ENCODE measurements at places on chromosomes 2 and 18. TPM values are rescaled to one million over a fixed set of nuclear protein-coding genes. Genes with fewer than 3 reads are reported as not detected.

The GNLY gene
- total RNA-seq, result not detected

The SERPINB10 gene
- not detected for total RNA-seq

The CD8A gene
- not detected for total RNA-seq

The SLC40A1 gene
- total RNA-seq, result 87.6 TPM

The UGT1A6 gene
- 18.3 TPM for total RNA-seq

The NMUR1 gene
- total RNA-seq, result not detected

The FMNL2 gene
- total RNA-seq, result 1.9 TPM

The HDLBP gene
- total RNA-seq, result 461 TPM

The COL3A1 gene
- total RNA-seq, result not detected

The LYG2 gene
- not detected for total RNA-seq

The NTSR2 gene
- not detected for total RNA-seq

The CCL20 gene
- total RNA-seq, result 0.31 TPM

The AFF3 gene
- not detected for total RNA-seq

The DNER gene
- total RNA-seq, result not detected

The SAG gene
- not detected for total RNA-seq

The UBR3 gene
- total RNA-seq, result 11.4 TPM

The ALK gene
- total RNA-seq, result not detected

The CNRIP1 gene
- total RNA-seq, result not detected

The STK39 gene
- total RNA-seq, result 37.8 TPM

The RAB6C gene
- total RNA-seq, result not detected

The ANKRD62 gene
- not detected for total RNA-seq

The HOXD8 gene
- not detected for total RNA-seq

The ZFP36L2 gene
- total RNA-seq, result 19.4 TPM

The SNRPD1 gene
- total RNA-seq, result 26.3 TPM

The CERKL gene
- total RNA-seq, result 0.20 TPM

The CPO gene
- total RNA-seq, result not detected

The UPP2 gene
- total RNA-seq, result not detected

The RTP5 gene
- not detected for total RNA-seq

The NLRC4 gene
- not detected for total RNA-seq

The AMER3 gene
- not detected for total RNA-seq

The EMX1 gene
- 0.23 TPM for total RNA-seq

The REEP1 gene
- total RNA-seq, result 0.13 TPM

The ACTG2 gene
- total RNA-seq, result not detected

The LRATD1 gene
- total RNA-seq, result 0.69 TPM

The IMP4 gene
- 172 TPM for total RNA-seq

The CD8B2 gene
- not detected for total RNA-seq

The ACYP2 gene
- total RNA-seq, result 5.1 TPM
